ENCODE measurements at places on chromosomes 6 and 20.

GRCh38 chr6:88472851-88473525 lies 306.8 kb upstream of the CNR1 start:
- no peak for DNase-seq

- DNase-seq = peak; percentile 14
Measured at GRCh38 chr6:46781478-46782378, 11.5 kb upstream of the MEP1A start.

DNA sequence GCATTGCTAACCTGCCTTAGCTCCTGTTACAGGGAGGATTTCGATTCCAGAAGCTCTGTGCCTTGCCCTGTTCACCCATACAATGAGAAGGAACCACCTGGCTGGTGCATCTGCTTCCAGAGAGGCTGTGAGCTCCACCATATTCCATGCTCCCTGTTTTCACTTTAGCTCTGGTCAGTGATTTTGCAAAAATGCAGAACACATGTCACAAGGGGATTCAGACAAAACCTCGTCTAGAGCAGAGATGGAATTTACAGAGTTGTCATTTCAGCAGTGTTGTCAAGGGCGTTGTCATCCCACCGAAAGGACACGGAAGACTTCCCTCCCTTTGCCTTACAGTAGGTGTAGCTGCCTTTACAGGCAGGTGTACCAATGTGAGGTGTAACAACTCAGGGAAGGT lies 223.0 kb upstream of the ARID1B start:
- DNase-seq = no peak

- DNase-seq = no peak
Measured at GRCh38 chr6:54835176-54835575, 11.4 kb upstream of the FAM83B start.

- DNase-seq = no peak
Measured at GRCh38 chr6:166795879-166796278, 160.5 kb downstream of the RNASET2 start.

- peak; percentile 69 for DNase-seq
Measured at GRCh38 chr20:41738604-41739206, 120.5 kb upstream of the CHD6 start.

DNA sequence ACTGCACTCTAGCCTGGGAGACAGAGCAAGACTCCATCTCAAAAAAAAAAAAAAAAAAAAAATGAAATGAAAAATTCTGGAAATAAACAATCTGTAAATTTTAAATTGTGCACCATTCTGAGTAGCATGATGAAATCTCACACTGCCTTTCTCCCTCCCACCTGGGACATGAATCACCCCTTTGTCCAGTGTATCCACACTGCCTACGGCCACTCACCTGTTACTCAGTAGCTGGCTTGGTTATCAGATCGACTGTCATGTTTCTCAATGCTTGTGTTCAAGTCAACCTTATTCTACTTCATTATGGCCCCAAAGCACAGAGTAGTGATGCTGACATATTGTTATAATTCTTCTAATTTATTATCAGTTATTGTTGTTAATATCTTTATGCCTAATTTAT lies 58.7 kb upstream of the MTHFD1L start:
- DNase-seq = no peak

DNA sequence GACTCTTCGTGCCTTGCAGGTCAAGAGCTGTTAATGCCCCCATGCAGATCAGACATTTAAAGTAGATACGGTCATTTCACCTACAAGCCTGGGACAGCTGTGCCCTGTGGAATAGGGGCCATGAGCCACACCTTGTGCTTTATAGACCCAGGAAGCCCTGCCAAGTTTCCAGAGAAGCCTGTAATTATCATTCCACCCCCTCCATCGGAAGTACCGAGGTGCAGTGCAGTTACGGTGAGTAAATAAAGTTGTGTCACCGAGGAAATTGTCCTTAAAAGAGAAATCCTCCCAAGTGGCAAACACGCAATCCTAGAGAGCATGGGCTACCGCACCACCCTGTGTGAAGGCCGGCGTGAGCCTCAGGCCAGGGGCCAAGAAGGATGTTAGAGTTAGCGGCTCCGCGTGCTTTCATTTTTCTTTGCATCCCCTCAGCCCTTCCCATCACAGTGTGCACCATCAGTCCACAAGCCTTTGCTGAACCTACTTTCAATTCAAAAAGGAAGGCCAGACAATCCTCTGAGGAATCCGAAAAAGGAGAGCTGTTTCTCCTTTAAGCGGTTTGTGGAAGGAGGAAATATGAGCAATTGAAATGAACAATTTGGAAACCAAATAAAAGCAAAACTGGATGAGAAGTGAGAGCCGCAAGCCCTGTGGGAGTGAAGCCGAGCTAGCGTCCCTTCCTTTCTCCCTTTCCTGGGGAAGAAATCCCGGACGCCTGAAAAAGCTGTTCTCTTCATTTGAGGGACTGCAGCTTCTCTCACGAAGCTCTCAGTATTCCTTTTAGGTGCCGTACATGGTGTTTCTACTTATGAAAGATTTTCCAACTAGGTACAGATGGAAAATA lies 183.3 kb upstream of the PDE10A start:
- no peak for DNase-seq

GRCh38 chr6:52538252-52538900 lies 38.5 kb downstream of the TRAM2 start:
- no peak for DNase-seq

DNA sequence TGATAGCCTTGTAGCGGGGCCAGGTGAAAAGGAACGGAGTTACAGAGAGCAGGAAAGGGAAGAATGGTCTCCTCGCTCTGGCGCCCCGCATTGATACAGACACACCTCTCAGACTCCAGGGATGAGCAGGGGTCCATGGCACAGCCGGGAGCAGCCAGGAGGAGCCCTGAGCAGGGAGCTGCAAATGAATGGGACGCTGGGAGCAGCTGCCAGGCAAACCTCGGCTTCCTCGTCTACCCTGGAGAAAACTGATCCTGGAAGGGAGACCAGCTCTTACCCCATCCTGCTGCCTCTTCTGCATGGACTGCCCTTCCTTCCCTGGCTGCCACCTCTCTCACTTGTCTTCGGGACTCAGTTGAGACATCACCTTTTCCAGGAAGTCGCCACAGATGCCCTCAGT lies 97.3 kb upstream of the MAFB start:
- no peak for DNase-seq

DNA sequence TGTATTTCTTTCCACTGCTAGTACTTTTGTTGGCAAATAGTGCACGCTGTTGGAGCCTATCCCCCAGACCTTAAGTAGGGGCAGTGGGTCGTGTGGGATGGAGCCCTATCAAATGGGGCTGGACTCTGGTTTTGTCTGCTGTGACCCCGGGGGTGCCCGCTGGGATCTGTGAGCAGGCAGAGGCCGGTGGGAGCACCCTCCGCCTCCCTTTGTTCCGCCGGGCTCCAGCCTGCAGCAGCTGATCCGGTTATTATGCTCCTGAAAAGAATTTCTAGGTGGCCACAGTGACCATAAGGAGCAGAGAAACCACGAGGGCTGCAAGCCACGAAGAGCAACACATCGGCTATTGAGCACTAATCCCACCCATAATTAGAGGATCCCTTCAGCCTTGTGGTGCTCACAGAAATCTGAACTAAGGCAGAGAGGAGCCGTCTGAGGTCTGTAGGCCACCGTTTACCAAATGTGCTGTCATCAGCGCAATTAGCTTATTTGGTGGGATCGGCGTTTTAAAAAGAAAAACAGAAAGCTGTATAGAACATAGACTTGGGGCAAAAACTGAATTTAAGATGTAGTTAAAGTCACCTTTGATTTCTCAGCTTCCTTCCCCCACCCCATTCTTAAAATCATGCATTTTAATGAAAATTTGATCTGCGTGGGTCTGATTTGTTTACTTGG lies 598.3 kb upstream of the JAG1 start:
- no peak for DNase-seq

GRCh38 chr6:106628658-106629102 lies 618 bp downstream of the RTN4IP1 start:
- no peak for DNase-seq

- DNase-seq = no peak
Measured at GRCh38 chr6:99490608-99491007, 24.6 kb downstream of the USP45 start.

- no peak for DNase-seq
Measured at GRCh38 chr6:25296217-25296905, 17.2 kb downstream of the CARMIL1 start.

DNA sequence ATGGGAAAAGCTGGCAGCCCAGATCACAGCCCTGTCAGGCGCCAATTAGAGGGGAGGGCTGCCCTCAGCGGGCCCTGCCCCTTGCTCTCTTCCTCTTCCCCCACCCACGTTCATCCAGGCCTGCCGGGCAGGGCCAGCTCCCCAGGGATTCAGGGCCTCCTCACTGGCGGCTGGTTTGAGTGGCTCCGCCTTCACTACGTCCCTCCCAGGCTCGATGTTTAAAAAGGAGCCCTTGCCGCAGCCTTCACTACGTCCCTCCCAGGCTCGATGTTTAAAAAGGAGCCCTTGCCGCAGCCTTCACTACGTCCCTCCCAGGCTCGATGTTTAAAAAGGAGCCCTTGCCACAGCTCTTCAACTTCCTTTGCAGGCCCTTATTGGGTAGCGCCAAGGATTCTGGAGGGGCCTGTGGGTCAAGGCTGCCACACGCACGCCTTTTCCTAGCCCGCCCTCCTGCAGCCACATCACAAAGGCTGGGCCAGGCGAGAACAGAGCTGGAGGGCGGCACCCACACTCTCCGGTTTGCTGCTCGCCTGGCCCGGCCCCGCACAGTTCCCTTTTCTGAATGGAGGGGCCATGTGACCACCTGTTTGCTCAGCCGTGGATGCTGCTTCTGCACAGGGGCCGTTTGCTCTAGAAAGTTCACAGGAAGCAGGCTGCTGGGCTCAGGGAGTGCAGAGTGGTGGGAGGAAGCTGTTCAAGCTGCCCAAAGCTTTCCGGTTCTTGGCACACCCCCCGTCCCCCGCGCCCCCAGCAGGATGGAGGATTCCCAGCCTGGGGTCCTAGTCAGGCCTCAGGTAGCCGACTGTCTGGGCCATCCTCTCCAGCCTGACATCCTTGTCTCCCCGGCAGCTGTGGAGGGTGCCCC lies 1.6 kb downstream of the SLC17A9 start:
- peak; percentile 47 for DNase-seq

- DNase-seq = no peak
Measured at GRCh38 chr6:10578723-10579122, 57.6 kb downstream of the GCNT2 start.

- DNase-seq = no peak
Measured at GRCh38 chr20:49595811-49596561, 28.0 kb upstream of the PTGIS start.

GRCh38 chr6:75275067-75275466 lies 9.5 kb downstream of the TMEM30A start:
- no peak for DNase-seq

DNA sequence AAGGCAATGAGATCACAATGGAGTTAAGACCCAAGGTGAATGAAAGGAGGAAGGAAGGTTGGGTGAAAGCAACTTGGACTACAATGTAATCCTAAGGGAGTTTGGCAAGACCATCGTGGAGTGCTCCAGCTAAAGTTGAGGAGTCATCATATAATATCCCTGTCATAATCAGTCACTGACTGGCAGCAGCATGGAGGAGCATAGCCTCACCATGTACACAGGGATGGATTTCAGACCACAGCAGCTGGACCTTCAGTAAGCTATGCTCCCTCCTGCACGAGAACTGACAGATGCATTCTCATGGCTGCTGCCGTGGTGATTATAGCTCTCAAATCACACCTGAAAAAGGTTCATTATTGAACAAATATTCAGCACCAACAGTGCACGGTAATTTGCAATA lies 43.0 kb downstream of the GOPC start:
- DNase-seq = no peak

GRCh38 chr6:130027948-130028347 lies 9.6 kb downstream of the L3MBTL3 start:
- no peak for DNase-seq

- no peak for DNase-seq
Measured at GRCh38 chr20:38751360-38751976, 3.2 kb downstream of the ACTR5 start.

DNA sequence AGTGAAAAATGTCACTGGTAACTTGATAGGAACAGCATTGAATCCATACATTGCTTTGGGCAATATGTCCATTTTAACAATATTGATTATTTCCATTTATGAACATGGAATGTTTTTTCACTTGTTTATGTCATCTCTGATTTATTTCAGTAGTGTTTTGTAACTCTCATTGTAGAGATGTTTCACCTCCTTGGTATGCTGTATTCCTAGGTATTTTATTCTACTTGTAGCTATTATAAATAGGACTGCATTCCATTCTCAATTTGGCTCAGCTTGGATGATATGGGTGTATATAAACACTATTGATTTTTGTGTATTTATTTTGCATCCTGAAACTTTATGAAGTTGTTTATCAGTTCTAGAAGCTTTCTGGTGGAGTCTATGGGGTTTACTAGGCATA lies 730.3 kb downstream of the DOK5 start:
- DNase-seq = no peak

- DNase-seq = no peak
Measured at GRCh38 chr6:118494091-118494490, 54.0 kb upstream of the PLN start.

GRCh38 chr6:112478036-112478435 lies 130.9 kb downstream of the RFPL4B start:
- DNase-seq = no peak

GRCh38 chr20:62652041-62652893 lies 10.0 kb downstream of the SLCO4A1 start:
- DNase-seq = peak; percentile 29

DNA sequence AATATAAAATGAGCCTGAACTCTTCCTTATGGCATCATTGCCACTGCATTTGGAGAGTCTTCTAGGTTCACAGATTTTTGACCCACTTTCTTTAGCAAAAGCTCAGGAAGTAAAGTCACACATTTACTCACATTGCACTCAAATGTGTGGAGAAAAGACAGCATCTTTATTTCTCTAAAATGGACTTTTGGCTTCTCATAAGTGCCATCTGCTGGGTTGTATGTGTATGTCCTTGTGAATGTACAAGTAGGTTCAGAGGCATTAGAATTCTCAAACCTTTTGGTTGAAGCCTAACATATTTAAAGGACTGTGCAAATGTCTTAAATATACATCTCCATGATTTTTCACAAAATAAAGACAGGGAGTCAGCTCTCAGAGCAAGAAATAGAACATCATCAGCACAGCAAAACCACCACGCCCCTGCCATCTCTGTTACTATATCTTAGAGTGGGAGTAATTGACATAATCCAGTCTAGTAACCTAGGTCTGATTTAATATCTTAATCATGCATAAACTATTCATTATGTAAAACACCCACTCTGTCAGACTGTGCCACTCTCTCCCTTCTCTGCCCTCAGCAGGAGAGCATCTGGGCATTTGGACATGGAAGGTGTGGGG lies 42.2 kb upstream of the SPTLC3 start:
- no peak for DNase-seq

GRCh38 chr20:35027301-35027700 lies 65.3 kb downstream of the TRPC4AP start:
- no peak for DNase-seq

DNA sequence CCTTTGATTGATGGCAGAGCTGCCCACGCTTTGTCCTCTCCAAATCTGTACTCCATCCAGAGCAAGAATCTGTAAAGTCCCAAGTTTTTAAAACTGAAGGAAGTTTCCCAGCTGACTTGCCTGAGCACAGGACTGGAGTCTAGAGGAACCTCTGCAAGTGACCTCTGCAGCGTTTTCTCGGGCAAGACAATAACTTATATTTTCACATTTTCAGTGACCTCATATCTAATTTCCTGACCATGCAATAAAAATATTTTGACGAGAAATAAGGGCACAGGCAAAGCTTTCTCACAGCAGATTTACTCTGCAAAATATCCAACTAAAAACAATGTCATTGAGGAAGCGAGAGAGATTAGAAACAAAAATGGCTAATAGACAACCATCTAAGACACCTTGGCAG lies 185.5 kb upstream of the SNX9 start:
- DNase-seq = no peak
